Omental fat pad (tissue), 4 donors: ENCODE measurements at places on chromosomes 12 and 14. TPM values are rescaled to one million over a fixed set of nuclear protein-coding genes. Genes with fewer than 3 reads are reported as not detected.

- no peak for DNase-seq
Measured at GRCh38 chr12:69388371-69388770, 28.8 kb downstream of the YEATS4 start.

PROX2 gene
- not detected for total RNA-seq

KMT2D gene
- total RNA-seq: 31.2 TPM

TEX52 gene
- not detected for total RNA-seq

DNA sequence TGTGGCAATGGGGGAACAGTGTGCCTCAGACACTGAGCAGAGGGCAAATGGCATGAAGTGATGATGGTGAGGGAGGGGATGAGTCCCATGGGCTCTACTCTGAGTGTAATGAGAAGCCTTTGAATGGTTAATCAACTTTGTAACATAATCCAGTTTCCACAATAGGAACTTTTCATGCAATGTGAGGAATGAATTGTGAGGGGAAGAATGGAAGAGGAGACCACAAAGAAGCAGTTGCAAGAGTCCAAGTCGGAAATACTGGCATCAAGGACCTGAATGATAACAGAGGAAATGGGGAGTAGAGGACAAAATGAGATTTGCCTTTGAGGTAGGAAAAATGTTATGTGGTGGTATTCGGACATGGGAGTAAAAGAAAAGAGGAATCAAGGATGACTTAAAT lies 476.9 kb upstream of the PRICKLE1 start:
- DNase-seq: no peak

PLEKHG7 gene
- total RNA-seq: 0.12 TPM

DNA sequence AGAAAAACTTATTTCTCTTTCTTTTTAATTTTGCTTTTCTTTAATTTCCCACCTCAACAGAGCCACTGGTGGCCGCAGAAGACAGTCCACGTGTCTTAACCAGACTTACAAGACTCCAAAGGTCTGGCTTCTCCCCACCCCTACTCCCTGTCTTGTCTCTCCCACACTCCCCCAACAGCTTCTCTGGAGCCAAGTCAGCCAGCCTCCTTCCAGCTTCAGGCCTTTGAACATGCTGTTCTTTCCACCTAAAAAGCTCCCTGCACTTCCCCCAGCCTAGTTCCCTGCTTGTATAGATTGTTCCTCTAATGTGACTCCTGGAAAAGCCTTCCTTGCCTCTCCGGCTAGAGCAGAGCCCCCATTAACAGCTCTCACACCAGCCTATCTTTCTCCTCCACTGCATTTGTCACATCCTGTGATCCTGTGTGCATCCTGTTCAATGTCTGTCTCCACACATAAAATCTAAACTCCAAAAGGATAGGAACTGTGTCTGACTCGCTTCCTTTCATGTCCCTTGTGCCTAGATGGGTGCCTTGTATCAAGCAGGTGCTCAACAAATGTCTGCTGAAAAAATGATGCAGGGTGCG lies 7.8 kb upstream of the DYNLL1 start:
- no peak for DNase-seq

PEBP1 gene
- 239 TPM for total RNA-seq
